ENCODE measurements at places on chromosomes 12 and 14.

GRCh38 chr14:77989441-77989991 lies 180.7 kb upstream of the NRXN3 start:
- DNase-seq, result no peak

GRCh38 chr12:32777159-32777558 lies 21.5 kb upstream of the YARS2 start:
- no peak for DNase-seq

DNA sequence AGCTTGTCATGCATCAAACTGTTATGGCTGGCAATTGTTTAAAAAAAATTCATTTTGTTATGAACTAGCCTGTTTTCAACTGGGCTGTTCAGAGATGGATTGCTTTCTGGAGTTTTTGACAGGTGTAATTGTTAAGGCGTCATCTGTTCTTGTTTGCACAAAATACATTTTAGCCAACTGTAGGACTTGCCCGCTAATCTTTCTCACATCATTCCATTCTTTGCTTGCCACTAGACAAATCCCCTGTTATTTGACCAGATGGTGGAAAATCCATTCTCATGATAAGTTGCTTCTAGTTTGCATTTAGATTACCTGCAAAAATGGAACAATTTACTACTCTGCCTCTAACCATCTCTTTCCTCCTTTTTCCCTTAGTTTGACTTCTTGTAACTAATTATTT lies 114.3 kb downstream of the NPAS3 start:
- DNase-seq, result no peak

GRCh38 chr14:99164712-99165111 lies 107.3 kb downstream of the BCL11B start:
- DNase-seq, result no peak

DNA sequence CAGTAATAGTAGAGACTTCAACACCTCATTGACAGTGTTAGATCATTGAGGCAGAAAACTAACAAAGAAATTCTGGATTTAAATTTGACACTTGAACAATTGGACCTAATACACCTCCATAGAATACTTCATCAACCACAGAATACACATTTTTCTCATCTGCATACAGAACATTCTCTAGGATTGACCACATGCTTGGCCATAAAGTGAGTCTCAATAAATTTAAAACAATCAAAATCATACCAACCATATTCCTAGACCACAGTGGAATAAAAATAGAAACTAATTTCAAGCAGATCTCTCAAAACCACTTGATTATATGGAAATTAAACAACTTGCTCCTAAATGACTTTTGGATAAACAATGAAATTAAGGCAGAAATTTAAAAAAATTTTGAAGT lies 82.3 kb downstream of the SLC38A4 start:
- DNase-seq, result no peak

DNA sequence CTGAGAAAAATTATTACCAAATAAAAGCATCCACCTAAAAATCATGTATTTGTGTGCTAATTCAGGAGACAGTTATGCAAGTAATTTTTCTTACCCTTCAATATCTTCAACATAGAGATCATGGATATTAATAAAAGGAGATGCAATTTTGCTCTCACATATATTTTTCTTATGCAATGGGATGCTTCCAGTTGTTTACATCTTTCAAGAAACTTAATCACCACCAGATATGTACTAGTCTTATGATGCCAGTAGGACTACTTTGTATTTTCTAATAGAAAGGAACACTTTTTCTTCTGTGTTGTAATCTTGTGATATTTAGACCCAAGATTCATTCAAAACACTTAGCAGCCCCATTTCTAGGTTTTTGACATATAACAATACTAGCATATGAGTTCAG lies 107.6 kb downstream of the NAV3 start:
- DNase-seq, result no peak

- DNase-seq, result no peak
These were observed 43.3 kb downstream of the BEST3 start for GRCh38 chr12:69655616-69656340.

DNA sequence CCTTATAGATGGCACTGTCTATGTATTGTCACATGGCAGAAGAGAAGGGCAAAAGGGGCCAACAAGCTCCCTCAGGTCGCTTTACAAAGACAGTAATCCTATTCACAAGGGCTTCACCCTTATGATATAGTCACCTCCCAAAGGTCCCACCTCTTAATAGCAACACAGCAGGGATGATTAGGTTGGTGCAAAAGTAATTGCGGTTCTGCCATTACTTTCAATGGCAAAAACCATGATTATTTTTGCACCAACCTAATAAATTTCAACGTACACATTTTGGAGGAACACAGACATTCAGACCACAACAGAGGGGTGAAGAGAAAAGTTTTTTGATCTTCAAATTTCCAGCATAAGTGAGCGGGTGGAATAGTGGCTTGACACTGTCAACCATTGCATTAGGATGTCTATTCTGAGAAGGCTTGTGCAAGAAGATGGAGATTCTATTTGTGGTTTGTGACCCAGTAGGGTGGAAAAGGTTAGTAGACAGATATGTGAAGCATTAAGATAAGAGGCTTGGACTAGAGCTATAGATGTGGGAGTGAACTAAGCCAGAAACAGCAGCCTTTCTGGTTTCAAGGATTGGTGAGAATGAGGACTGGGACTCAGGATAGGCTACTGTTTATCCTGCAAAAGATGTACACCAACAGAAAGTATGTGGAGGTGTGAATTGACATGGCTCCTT lies 75.5 kb upstream of the CPSF6 start:
- no peak for DNase-seq

GRCh38 chr12:32896432-32897280 lies at the start of gene PKP2:
Gene PKP2, minus strand, starts transcription at chr12:32896777. Its CDS starts 46 bp downstream, at chr12:32896731.
- no peak for DNase-seq

- DNase-seq, result no peak
These were observed 362.6 kb downstream of the DAD1 start for GRCh38 chr14:22226381-22226780.

- DNase-seq, result no peak
These were observed 1.5 kb downstream of the CHURC1 start for GRCh38 chr14:64915797-64916196.

GRCh38 chr14:31990183-31990857 lies 86.8 kb upstream of the ARHGAP5 start:
- DNase-seq, result no peak

- DNase-seq, result no peak
These were observed 19.1 kb downstream of the PLBD1 start for GRCh38 chr12:14548609-14549008.

- DNase-seq, result no peak
These were observed 6.3 kb upstream of the MLXIP start for GRCh38 chr12:122072031-122072970.

- no peak for DNase-seq
These were observed 193.4 kb upstream of the AMIGO2 start for GRCh38 chr12:47273191-47273626.

DNA sequence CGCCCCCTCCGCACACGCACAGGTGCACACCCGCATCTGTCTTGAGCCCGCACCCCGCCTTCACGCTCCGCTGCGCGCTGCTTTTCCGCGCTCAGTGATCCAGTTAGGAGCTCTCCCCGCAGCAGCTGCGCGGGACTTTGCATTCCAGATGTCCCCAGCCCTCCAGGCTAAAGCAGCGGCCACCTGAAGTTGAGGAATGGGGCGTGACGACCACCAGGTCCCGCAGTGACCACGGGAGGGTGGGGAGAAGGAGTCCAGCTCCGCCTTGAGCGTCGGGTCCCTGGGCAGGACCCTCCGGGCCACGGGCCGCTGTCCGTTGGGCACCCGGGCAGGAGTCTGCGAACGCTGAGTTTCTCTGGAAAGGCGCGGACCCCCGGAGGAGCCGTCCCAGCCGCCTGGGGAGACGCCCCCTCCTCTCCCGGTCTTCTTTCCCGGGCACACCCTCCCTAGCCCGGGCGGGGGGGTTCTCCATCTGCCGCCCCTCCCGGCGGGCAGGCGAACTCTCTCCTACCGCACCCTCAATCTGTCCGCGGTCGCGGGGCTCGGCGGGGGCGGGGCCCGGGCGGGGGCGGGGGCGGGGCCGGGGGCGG lies 334 bp upstream of the TMEM132C start:
- DNase-seq, result no peak

DNA sequence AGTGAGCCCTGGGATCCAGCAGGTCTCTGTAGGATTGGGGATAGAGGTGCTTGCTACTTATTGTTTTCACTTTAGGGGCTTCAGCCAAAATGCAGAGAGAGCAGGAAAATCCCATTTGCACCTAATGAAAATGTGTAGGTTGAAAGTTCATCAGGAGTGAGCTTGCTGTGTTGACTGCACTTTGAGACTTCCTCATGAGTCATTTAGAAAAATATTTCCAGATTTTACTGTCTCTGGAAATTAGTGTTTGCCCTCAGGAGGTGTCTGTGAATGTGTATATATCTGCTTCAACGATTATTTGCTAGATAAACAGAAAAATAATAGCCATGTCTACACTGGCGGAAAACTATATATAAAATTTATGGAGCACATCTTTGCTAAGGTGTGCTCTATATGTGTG lies 159.3 kb downstream of the CAND1 start:
- DNase-seq, result no peak

GRCh38 chr12:82942991-82943401 lies 256.3 kb downstream of the TMTC2 start:
- no peak for DNase-seq

DNA sequence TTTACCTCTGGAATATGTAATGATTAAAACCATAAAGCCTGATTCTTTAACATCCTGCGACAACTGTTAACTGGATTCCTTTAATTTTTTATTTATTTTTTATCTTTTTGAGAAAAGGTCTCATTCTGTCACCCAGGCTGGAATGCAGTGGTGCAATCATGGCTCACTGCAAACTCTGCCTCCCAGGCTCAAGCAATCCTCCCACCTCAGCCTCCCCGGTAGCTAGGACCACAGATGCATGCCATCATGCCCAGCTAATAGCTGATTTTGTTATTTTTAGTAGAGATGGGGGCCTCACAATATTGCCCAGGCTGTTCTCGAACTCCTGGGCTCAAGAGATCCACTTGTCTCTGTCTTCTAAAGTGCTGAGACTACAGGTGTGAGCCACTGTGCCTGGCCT lies 3.7 kb downstream of the MYBPC1 start:
- DNase-seq, result no peak

- no peak for DNase-seq
These were observed 94.0 kb downstream of the TBX5 start for GRCh38 chr12:114311974-114312373.
